ENCODE measurements at places on chromosomes 12 and 14. TPM values are rescaled to one million over a fixed set of nuclear protein-coding genes. Genes with fewer than 3 reads are reported as not detected.
A peak's percentile ranks its signal among the peaks of the same experiment; 100 is the strongest.

Gene C12orf54
- total RNA-seq: not detected

Gene NTS
- total RNA-seq: 5.7 TPM

DNA sequence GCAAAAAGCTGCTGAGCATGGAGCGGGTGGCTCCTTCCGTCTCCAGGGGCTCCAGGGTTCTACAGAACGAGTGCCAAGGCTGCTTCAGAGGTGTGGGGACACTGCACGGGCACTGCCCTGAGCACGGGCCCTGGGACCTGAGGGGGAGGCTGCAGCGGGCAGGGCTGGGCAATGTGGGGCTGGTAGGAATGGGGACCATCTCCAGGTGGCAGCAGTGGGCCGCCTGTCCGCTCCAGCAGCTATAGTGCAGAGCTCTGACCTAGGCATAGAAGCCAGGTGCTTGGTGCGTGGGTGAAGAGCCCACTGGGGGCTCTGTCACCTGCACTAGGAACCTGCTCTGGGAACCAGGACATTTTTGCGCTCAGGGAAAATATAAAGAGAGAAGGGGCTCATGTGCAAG lies 22.3 kb downstream of the HDAC7 start:
- no peak for DNase-seq
- peaks cover 4% of the 10 kb centered on the region for H3K4me1 ChIP-seq
- peak overlapping the region; percentile 71 for H3K27ac ChIP-seq
- peaks cover 5% of the 10 kb centered on the region for H3K36me3 ChIP-seq

GRCh38 chr14:61578745-61579144 lies 116.6 kb upstream of the HIF1A start:
- H3K4me3 ChIP-seq: no peak overlapping the region
- peaks cover 15% of the 10 kb centered on the region for H3K4me1 ChIP-seq
- no peaks in the 10 kb centered on the region for H3K36me3 ChIP-seq

Gene TPH2
- not detected for total RNA-seq

GRCh38 chr12:53499266-53500141 lies at the start of gene MAP3K12:
Gene MAP3K12, minus strand, starts transcription at chr12:53499458. Its CDS starts 12,067 bp downstream, at chr12:53487391.
- H3K27ac ChIP-seq: peak within 1 kb of the TSS; percentile 98
- no peaks in the 10 kb centered on the region for H3K27me3 ChIP-seq
- H3K4me1 ChIP-seq: peaks cover 22% of the 10 kb centered on the region

GRCh38 chr14:51507906-51508511 lies 143.7 kb upstream of the FRMD6 start:
- no peak overlapping the region for H3K27ac ChIP-seq
- no peak overlapping the region for H3K4me3 ChIP-seq
- H3K4me1 ChIP-seq: no peaks in the 10 kb centered on the region
- H3K36me3 ChIP-seq: no peaks in the 10 kb centered on the region
- DNase-seq: no peak

Gene FAM222A
- 11.6 TPM for total RNA-seq

- H3K27ac ChIP-seq: peak overlapping the region; percentile 13
- H3K27me3 ChIP-seq: no peaks in the 10 kb centered on the region
- DNase-seq: peak; percentile 59
- peak overlapping the region; percentile 35 for H3K4me3 ChIP-seq
- H3K4me1 ChIP-seq: peaks cover 4% of the 10 kb centered on the region
These were observed 1.8 kb downstream of the COX6A1 start for GRCh38 chr12:120439646-120440247.

DNA sequence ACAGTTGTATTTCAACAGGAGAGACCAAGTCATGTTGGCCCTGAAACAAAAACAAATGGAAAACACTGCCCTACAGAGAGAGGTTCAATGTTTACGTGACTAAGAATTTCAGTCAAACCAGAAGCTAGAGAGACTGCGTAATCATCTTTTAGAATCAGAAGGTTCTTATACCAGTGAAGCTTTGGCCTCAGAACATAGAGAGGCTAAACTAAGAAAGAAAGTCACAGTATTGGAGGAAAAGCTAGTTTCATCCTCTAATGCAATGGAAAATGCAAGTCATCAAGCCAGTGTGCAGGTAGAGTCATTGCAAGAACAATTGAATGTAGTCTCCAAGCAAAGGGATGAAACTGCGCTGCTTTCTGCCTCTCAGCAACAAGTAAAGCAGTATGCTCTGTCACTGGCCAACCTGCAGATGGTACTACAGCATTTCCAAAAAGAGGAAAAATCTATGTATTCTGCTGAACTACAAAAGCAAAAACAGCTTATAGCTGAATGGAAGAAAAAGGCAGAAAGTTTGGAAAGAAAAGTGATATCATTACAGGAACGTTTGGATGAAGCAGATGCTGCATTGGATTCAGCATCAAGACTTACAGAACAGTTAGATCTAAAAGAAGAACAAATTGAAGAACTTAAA lies 32.5 kb upstream of the NUAK1 start:
- DNase-seq: no peak
- H3K27ac ChIP-seq: no peak overlapping the region
- H3K36me3 ChIP-seq: peaks cover 1% of the 10 kb centered on the region
- H3K27me3 ChIP-seq: peaks cover 6% of the 10 kb centered on the region
- H3K4me3 ChIP-seq: no peak overlapping the region

Gene ASCL1
- total RNA-seq: 8.3 TPM

Gene KRT80
- total RNA-seq: 0.20 TPM

DNA sequence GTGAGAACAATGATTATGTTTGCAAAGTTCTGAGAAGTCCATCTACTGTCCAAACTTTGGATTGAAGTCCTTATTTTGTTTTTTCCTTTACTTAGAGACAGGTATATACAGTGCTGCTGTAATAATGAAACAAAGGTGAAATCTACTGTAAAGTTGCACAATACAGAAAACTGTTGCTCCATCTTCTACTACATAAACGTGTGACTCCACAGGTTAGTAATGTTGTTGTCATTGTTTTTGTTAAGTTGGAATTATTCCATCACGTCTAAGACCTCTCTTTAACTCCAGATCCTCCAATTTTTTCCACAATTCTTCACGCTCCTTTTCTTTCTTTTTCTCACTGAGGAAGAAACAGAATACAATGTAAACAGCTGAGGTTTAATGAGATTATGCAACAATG lies 57.0 kb upstream of the GPHB5 start:
- H3K27ac ChIP-seq: no peak overlapping the region
- H3K4me1 ChIP-seq: no peaks in the 10 kb centered on the region
- no peak for DNase-seq
- no peaks in the 10 kb centered on the region for H3K27me3 ChIP-seq
- H3K4me3 ChIP-seq: no peak overlapping the region
- peaks cover 26% of the 10 kb centered on the region for H3K36me3 ChIP-seq

- DNase-seq: no peak
- H3K4me3 ChIP-seq: no peak overlapping the region
- H3K4me1 ChIP-seq: peaks cover 13% of the 10 kb centered on the region
These were observed 38.0 kb downstream of the CHGA start for GRCh38 chr14:92960706-92961566.

DNA sequence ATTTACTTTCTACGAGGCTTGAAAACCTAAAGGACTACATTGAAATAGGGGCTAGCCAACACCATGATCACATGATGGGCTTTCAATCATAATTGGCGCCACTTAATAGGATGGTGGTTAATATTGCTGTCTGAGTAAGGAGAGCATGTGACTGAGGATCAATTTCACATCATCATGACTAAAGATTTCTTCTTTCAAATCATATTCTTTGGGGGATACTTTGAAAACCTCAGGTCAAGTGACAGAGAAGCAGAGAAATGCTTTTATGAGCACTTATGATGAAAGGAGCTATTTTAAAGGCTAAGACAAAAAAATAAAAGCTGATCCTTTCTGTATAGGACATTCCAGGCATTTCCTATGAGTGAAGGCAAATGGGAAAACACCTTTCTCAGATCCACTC lies 42.9 kb upstream of the KRAS start:
- no peak overlapping the region for H3K27ac ChIP-seq
- H3K36me3 ChIP-seq: no peaks in the 10 kb centered on the region
- H3K4me3 ChIP-seq: no peak overlapping the region
- no peaks in the 10 kb centered on the region for H3K27me3 ChIP-seq

DNA sequence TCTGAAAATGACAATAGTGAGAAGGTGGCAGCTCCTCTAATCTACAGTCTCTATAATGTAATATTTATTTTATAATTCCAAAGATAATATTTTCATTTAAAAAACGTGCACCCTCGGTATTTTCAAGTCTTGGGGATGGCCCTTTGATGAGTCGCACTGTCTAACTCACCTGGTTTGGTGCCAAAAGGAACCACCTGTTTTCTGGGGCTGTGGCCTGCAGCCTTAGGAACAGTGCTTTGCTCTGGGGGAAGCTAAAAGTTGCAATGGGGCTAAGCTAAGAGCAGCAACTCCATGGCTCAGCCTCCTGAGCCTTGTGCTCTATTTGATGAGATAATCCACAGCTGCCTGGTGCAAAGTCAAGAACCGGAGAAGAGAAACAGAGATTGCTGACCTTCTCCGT lies 6.4 kb upstream of the ENDOU start:
- no peak overlapping the region for H3K27ac ChIP-seq
- no peaks in the 10 kb centered on the region for H3K36me3 ChIP-seq
- no peak overlapping the region for H3K4me3 ChIP-seq

GRCh38 chr14:55446127-55446736 lies 5.8 kb upstream of the TBPL2 start:
- peaks cover 5% of the 10 kb centered on the region for H3K4me1 ChIP-seq
- peak; percentile 34 for DNase-seq
- no peaks in the 10 kb centered on the region for H3K36me3 ChIP-seq
- H3K27ac ChIP-seq: no peak overlapping the region

GRCh38 chr12:120696626-120697025 lies 9.7 kb downstream of the MLEC start:
- DNase-seq: no peak
- peaks cover 12% of the 10 kb centered on the region for H3K4me1 ChIP-seq
- H3K27ac ChIP-seq: peak overlapping the region; percentile 43
- H3K36me3 ChIP-seq: peaks cover 35% of the 10 kb centered on the region

DNA sequence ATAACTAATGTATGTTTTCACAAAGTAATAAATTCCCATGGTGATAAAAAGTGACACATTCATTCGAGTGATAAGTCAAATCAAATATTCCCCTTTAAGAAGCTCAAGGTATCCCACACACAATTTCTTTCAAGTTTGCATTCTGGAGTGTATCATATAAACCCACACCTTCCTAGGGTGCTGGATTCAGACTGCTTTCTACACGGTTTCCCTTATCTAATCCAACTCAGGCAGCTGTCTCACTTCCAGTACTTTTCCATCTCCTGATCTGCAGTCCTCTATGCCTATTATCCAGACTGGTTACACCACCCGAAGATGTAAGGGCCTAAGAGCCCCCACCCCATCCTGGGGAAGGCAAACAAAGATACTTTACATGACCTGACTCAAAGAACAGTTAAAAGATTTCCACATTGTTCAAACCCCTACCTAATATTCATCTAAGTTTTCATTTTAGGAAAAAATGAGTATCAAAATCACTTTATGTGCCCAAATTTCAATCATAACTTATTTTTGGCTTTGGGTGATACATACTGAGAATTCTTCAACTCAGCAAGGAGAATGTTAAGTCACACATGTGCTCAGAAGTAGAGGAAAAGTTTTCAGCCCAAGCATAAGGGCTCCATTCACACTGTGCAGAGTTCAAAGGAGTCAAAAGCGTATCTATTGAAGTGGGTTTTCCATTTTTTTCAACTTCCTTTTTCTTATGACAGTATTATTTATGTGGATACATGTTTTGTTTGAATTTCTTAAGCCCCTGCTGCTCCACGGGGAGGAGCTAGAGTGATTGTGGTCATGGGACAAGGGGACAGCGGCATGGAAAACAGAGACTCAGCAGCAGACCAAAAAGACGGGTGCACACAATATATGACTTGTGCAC lies 41.8 kb downstream of the CORO1C start:
- H3K4me3 ChIP-seq: no peak overlapping the region
- peaks cover 5% of the 10 kb centered on the region for H3K36me3 ChIP-seq
- no peak for DNase-seq
- H3K27ac ChIP-seq: peak overlapping the region; percentile 89

- no peak for DNase-seq
- no peaks in the 10 kb centered on the region for H3K4me1 ChIP-seq
- H3K27ac ChIP-seq: no peak overlapping the region
These were observed 3.0 kb downstream of the SMCO3 start for GRCh38 chr12:14810953-14811483.

Gene KRT73
- not detected for total RNA-seq

- H3K36me3 ChIP-seq: no peaks in the 10 kb centered on the region
- peak overlapping the region; percentile 33 for H3K27ac ChIP-seq
- H3K4me1 ChIP-seq: peaks cover 26% of the 10 kb centered on the region
- no peak overlapping the region for H3K4me3 ChIP-seq
These were observed 12.8 kb downstream of the SOAT2 start for GRCh38 chr12:53115891-53116648.

GRCh38 chr14:33165144-33165925 lies 226.7 kb downstream of the NPAS3 start:
- peaks cover 46% of the 10 kb centered on the region for H3K27me3 ChIP-seq
- no peaks in the 10 kb centered on the region for H3K4me1 ChIP-seq
- no peak overlapping the region for H3K4me3 ChIP-seq
- no peak for DNase-seq
- no peaks in the 10 kb centered on the region for H3K36me3 ChIP-seq

DNA sequence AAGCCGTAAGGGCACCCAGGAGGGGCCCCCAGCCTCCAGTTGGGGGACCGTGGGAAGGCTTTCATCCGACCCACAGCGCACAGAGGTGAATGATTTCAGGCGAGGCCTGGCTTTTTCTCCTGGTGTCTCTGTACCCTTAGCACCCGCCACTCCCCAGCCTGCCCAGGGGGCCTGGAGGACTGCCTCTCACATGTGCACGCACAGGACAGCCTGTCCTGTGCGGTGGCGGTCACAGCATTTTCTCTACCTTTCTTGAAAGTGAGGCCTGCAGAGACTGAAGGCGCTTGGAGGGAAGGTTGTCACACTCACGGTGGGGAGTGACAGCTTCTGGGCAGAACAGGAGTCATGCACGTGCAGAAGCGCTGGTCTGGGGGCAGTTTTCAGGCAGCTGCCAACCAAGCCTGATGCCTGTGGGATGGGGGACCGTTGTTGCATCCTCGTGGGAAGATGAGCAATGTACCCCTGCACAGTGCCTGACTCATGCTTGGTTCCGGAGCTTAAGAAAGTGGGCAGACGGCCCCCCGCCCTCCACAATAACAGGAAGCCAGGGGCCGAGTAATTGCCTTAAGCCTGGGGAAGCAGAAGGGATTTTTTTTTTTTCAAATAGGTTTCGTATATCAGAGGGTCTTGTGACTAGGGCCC lies 148.1 kb downstream of the TSPAN9 start:
- H3K36me3 ChIP-seq: peaks cover 6% of the 10 kb centered on the region
- H3K27me3 ChIP-seq: no peaks in the 10 kb centered on the region
- no peak for DNase-seq

DNA sequence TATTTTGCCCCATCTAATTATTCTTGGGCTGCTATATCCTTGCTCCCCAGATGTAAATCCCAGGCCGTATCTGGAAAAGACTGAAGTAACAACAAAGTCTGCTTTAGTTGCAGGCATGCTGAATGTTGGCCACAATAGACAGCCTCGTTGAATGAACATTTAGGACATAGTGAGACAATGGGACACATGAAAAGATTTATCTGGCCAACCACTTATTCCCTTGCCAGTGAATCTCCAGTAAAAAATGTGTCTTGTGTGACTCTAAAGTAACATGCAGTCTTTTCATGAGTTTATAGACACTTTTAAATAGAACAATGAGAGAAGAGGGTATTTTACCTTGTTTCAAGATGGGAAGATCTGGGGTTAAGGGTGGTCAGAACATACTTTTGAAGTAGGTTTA lies 60.2 kb upstream of the STXBP6 start:
- peaks cover 12% of the 10 kb centered on the region for H3K4me1 ChIP-seq
- no peak overlapping the region for H3K27ac ChIP-seq
- H3K36me3 ChIP-seq: peaks cover 1% of the 10 kb centered on the region
- peaks cover 14% of the 10 kb centered on the region for H3K27me3 ChIP-seq

- DNase-seq: no peak
- no peaks in the 10 kb centered on the region for H3K4me1 ChIP-seq
- no peaks in the 10 kb centered on the region for H3K27me3 ChIP-seq
These were observed 16.6 kb downstream of the PGAM5 start for GRCh38 chr12:132727091-132727794.

Gene LUM
- total RNA-seq: 0.16 TPM
